ENCODE measurements at places on chromosomes 5 and 9.
A peak's percentile ranks its signal among the peaks of the same experiment; 100 is the strongest.

DNA sequence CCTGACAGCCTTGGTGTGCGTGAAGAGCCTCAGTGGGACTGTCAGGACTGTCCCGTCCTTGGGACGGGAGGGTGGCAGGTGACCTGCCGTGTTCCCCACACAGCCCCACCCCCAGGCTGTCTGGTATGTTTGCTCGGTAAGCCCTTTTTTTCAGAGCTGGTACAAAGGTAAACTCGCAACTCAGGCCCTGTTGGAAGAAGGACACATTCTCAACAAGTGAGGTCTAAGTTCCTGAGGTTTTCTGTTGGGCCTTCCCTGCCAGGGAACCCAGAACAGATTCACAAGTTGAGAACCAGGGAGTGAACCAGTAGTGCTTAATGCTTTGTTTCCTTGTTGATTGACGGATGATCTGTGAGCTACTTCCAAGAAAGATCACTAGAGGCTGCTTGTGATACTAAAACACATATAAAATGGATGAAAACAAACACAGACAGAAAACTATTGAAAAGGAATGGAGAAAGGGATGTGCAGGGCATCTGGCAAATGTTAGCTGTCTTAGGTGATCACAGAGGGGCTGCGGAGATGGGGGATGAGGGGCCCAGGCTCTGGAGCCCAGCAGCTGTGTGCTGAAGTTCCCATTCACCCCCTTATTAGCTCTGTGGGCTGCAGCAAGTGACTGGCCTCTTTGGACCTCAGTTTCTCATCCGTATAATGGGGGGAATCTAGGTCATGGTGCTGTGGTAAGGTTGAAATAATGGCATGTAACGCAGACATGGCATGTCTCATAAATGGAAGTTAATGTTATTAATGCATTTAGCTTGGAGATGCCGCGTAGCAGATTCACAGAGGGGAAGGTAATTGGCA is 2.7 kb downstream of the NDST1 start:
- DNase-seq: no peak

DNA sequence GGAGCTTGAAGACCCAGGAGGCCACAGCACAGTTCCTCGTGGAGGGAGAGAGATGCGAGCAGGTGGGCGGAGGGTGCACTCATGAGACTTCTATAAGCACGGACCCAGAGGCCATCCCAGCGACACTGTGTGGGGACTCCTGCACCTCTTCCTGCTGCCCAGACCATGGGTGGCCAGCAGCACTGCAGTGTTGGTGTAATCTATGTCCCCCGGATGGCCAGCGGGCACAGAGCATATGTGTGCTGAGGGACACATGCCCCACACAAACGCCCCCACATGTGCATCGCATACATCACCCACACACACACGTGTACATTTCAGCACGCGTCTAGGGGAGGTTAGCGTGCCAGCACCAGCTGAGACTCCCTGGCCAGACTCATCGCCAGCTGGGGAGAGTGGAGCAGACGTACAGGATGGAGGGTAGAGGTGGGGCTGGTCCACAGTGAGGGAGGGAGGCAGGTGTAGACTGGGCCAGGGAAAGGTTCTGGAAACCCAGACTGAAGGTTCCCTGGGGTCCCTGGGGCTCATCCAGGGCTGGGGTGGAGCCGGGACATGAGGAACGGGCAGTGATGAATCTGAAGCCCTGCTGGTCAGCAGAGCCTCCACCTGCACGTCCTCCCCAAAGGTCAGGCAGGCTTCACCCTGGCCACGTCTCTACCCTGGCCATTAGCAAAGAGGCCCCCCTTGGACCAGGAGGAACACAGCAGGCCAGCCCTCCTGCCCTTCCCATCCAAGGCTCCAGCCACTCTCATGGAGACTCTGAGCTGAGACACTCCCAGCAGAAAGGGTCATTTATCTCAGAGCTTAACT is 27.6 kb downstream of the ADAMTS2 start:
- DNase-seq: no peak

DNA sequence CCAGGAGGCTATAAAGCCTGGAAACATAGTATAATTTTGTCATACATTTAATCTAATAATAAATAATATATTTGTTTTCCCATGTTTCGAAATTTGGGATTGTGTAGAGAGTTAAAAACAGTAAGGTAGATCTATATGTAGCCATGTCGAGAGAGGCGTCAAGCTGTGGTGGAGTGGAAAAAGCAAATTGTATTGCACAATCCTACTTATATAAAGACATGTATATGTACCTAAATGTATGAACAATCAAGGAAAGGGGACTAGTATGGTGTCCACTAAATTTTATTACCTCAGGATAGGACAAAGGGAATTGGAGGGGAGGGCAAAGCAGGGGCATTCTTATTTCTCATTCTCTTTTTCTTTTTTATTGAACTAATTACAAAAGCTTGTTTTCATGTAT is 52.0 kb downstream of the GLRA1 start:
- DNase-seq: no peak

DNA sequence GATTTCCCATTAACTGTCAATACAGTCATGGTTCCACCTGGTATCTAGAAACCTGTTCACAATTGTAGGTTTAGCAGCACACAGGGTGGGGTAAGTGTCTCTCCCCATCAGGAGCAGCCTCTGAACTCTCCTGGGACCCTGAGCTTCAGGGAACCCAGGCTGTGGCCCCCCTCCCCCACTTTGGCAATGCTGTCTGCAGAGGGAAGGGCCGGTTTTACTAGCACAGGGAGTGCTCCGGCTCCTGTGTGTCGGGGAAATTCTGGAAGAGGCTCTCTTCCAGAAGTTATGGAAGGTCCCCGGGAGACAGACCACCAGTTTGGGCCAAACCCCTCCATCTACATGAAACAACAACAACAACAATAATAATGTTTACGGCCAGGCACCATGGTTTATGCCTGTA is 9.9 kb downstream of the DAB2IP start:
- no peak for DNase-seq

- no peak for DNase-seq
Measured at GRCh38 chr5:80370390-80370789, 37.5 kb upstream of the ZFYVE16 start.

- no peak for DNase-seq
Measured at GRCh38 chr5:36724467-36725332, 118.3 kb downstream of the SLC1A3 start.

GRCh38 chr5:176902102-176902814 is 3.1 kb upstream of the HK3 start:
- no peak for DNase-seq

DNA sequence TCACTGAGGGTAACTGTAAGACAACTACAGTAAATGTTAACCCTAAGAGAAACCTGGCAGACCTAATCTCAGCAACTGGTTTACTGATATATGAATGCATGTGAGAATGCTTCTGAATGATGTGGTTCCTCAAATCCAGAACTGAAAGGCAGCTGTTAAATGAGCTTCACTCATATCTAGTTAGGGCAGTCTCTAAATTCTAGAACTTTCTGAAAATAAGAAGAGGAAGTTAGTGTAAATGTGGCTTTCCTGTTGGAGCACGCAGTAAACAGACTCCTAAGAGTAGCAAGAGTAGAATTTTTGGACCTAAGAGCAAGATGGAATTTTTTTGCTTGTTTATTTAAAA is 117.9 kb upstream of the KCNN2 start:
- DNase-seq: no peak

- no peak for DNase-seq
Measured at GRCh38 chr5:74623006-74623611, 17.4 kb downstream of the ENC1 start.

DNA sequence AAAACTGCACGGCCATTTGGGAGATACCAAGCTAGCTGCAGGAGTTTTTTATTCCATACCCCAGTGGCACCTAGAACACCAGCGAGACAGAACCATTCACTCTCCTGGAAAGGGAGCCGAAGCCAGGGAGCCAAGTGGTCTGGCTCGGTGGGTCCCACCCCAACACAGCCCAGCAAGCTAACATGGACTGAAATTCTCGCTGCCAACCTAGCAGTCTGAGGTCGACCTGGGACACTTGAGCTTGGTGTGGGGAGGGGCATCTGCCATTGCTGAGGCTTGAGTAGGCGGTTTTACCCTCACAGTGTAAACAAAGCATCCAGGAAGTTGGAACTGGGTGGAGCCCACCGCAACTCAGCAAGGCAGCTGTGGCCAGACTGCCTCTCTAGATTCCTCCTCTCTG is 108.9 kb upstream of the CHD1 start:
- DNase-seq: no peak

- peak; percentile 79 for DNase-seq
Measured at GRCh38 chr9:137611623-137612609, 6.4 kb downstream of the ARRDC1 start.

- no peak for DNase-seq
Measured at GRCh38 chr9:129654554-129655040, 10.8 kb upstream of the PRRX2 start.

DNA sequence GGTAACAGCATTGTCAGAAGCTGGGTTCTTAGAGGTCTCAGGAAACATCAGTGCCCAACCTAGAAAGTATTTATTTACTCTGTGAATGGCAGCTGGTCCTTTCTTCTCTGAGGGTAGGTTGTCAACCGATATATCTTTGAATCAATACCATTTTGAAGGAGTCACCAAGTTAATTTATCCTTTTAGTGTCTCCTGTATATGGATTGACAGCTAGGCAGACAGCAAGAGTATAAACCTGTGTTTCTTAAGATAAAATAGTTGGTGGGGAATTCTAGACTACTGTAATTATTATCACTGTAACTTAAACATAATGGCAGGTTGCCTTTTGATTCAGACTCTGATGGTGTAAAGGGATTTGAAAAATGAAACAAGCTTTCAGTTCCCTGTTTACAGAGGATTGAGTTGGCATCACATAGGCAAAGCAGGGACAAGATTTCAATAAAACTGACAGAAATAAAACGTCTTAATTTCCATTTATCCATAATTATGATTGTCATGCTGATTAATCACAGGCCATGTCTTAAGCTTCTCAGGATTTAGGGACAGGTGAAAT is 190.8 kb upstream of the HAPLN1 start:
- no peak for DNase-seq

- no peak for DNase-seq
Measured at GRCh38 chr5:591746-592145, 20.4 kb upstream of the CEP72 start.

- peak; percentile 8 for DNase-seq
Measured at GRCh38 chr5:32420506-32420905, 24.0 kb downstream of the ZFR start.

- no peak for DNase-seq
Measured at GRCh38 chr9:71638627-71639026, 129.7 kb downstream of the CEMIP2 start.

GRCh38 chr5:20528471-20528870 is 540.5 kb upstream of the CDH18 start:
- no peak for DNase-seq

GRCh38 chr5:147784146-147784987 is 1.8 kb upstream of the JAKMIP2 start:
- no peak for DNase-seq

- DNase-seq: no peak
Measured at GRCh38 chr5:136079195-136079985, 50.6 kb downstream of the TGFBI start.

DNA sequence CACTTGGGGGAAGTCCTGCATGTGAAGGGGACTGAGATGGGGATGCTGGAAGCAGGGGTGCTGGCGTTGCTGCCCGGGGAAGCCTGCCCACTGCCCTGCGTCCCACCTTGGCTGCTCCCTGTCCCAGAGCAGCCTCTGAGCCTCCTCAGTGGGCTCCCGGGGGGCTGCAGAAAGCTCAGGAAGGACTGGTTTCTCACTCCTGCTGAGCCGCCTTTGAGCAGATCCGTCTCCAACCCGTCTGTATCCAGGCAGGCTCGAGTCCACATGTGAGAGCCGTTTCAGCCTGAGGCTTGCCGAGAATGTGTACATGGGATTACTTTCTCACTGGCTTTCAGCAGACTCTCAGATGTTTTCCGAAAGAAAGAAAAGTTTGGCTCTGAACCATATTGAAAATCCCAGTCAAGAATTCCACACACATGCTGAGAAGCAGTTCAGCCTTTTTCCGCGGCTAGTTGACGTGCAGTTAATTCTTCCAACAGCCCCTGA is 95.3 kb upstream of the COL5A1 start:
- no peak for DNase-seq

Measured in HS-5 (cell line).